ENCODE measurements at places on chromosomes 6 and 20.

- no peak for DNase-seq
These were observed 15.4 kb upstream of the PREX1 start for GRCh38 chr20:48843057-48843806.

DNA sequence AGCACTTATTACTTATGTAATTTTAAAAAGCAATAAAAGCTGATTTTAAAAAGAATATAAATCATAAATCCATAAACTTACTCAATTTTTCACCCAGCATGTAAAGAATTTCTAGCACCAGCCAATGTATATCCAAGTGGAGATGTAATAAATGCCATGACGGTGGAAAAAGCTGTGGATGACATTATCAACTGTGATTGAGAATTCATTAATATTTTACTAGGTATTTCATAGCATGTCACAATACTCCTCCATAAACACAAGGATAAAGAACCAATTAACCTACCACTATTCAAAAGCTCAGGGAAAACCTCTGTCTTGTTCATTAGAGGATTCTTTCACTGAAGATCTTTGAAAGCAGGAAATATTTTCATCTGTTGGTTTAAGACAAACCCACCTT lies 13.2 kb downstream of the MMS22L start:
- no peak for DNase-seq

- no peak for DNase-seq
These were observed 8.4 kb downstream of the ZNF831 start for GRCh38 chr20:59171986-59172385.

- no peak for DNase-seq
These were observed 46.3 kb downstream of the CYP39A1 start for GRCh38 chr6:46606338-46606737.

- DNase-seq: no peak
These were observed 14.9 kb downstream of the TRERF1 start for GRCh38 chr6:42436825-42437224.

GRCh38 chr6:54846243-54846856 lies at the start of gene FAM83B:
Gene FAM83B (plus strand): TSS chr6:54846771. CDS start chr6:54870247, 23,476 bp downstream.
- DNase-seq: peak; percentile 89

- no peak for DNase-seq
These were observed 161.8 kb upstream of the PRND start for GRCh38 chr20:4559906-4560305.

DNA sequence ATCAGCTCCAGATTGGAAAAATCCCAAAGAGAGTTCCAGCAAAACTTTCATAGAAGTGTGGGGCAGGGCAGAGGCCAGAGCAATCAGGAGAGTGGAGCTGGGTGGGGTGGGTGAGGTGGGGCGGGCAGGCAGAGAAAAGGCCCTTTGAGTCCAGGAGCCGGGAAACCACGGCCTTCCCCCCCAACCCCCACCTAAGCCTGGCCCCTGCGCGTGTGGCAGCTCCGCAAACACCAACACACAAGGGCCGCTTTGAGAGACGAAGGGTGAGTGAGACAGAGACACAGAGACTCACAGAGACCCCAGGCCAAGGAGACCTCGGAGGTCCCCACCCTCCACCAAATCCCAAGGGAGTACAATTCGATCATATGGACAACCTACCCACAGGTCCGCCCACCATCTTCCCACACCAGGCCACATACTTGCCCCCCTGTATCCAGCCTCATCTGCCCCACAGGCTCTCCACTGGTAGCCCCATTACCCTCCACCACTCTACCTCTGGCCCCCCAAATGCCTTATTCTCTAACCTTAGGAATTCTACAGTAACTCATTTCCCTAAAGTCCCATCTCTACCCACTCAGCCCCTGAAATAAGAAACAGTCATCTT lies 1.7 kb downstream of the COL11A2 start:
- DNase-seq: no peak

All from left colon (tissue), 2 donors.